ENCODE measurements at places on chromosomes 2 and 18. TPM values are rescaled to one million over a fixed set of nuclear protein-coding genes. Genes with fewer than 3 reads are reported as not detected.

RAD51AP2 gene
- total RNA-seq, result not detected

VIL1 gene
- total RNA-seq, result not detected

COLEC12 gene
- 16.8 TPM for total RNA-seq

CNDP1 gene
- not detected for total RNA-seq

FLACC1 gene
- total RNA-seq, result not detected

DYSF gene
- total RNA-seq, result 0.70 TPM

ZC3H6 gene
- total RNA-seq, result 2.0 TPM
